Mucosa of gallbladder (tissue), 1 donor: ENCODE measurements at places on chromosomes 5 and 9. TPM values are rescaled to one million over a fixed set of nuclear protein-coding genes. Genes with fewer than 3 reads are reported as not detected.
A peak's percentile ranks its signal among the peaks of the same experiment; 100 is the strongest.

GRCh38 chr9:26756881-26757280 is 135.7 kb downstream of the CAAP1 start:
- DNase-seq: no peak

DNA sequence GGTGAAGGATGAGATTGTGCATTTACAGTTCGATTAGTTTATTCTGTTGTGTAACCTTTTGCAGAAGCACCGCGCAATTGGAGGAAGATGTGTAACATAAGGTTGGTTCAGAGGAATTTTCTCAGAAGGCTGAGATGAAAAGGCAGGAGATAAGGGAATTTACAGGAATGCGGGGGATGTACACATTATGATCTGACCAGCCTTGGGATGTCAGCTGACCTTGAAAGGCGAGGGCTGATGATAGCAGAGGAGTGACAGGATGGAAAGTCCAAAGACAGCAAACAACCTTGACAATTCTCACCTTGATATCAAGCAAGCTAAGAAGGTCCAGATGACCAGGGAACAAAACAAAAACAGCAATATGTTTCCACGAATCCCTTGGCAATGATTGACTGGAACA is 88.8 kb downstream of the OTULIN start:
- DNase-seq: no peak

DNA sequence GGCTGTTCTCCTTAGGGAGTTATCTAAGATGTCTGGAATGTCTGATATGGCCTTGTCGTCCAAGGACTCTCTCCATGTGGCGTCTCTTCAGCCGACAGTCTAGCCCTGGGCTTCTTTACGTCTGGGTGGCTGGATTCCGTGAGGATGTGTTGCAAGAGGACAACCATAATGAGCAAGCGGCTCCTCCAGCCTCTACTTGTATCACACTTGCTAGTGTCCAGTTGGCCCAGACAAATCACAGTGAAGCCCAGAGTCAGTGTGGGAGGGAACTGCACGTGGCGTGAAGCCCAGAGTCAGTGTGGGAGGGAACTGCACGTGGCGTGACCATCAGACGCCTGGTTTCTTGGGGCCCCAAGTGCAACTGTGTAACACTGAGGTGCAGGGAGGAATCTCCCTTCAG is 61.1 kb downstream of the COL23A1 start:
- no peak for DNase-seq

- DNase-seq: no peak
Observed at GRCh38 chr5:55101556-55102276, 730 bp upstream of the GZMA start.

Gene STXBP1
- 52.8 TPM for total RNA-seq

GRCh38 chr5:179827680-179828079 is 7.0 kb downstream of the SQSTM1 start:
- no peak for DNase-seq

GRCh38 chr5:78273436-78273835 is 21.1 kb downstream of the AP3B1 start:
- DNase-seq: no peak

DNA sequence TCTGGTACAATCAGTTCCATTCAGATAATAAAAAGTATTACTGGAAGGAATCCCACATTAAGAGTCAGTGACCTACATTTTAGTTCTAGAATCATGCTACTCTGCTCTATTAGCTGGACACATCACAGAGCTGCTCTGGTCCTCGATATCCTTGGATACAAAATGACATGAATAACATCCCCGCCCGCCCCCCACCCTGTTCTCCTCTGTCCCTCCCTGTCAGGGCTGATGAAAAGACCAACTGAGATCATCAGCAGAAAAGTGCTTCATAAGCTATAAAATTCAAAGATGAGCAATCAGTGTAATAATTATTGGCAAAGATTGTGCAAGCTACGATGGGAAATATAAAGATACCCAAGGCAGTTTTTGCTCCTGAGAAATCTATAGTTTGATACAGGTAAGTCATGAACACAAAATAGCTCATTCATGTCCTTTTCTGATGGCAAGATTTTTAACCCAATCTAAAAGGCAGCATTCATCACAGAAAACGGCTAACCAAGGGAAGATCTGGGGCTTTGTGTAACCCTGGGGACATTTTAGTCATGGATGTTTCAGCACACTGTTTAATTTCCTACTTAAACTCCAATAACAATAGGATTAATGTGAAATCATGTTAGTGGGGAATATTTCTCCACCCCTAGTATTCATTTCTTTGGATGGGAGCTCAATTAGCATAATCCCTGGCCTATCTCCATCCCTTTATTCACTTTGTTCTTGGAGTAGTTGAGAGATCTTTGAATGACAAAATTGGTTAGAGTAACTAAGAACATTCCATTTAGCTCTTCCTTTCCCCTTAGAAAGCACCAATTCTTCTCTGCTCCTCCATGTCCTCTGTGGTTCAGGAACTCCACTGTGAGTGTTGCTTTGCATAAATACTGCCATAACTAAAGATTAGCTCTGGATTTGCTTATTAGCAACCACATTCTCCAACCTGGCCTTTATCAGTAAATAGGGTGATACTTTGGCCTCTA is 459.4 kb upstream of the GRIA1 start:
- DNase-seq: no peak

Gene PCDHGA6
- 6.6 TPM for total RNA-seq

Gene RECK
- total RNA-seq: 11.3 TPM

DNA sequence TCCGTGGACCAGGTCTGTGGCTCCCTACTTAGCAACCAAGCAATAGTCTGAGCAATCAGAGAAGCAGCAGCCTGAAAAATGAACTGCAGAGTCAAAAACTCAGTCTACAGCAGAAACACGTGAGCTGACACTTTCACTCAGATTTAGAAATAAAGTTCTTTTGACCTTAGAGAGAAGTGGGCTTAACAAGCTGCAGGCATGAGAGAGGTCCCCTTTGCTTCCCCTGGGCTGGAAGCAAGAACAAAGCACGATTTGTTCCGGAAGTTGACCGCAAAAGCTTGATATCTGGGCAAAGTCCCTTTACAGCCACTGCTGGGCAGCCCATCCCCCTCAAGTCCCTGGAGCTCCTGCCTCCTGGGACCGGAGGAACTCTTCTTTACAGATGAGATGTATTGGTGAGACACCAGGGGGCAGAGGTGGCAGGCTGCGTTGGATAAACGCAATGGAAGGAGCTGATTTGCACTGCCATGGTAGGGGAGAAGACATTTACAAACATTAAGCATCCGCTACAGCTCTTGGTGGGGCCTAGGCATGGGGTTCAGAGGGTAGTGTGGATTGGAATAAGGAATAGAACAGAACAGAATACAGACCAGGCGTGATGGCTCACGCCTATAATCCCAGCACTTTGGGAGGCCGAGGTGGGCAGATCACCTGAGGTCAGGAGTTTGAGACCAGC is 5.8 kb upstream of the SOWAHA start:
- peak; percentile 87 for DNase-seq

GRCh38 chr5:150000990-150001659 is 586 bp downstream of the HMGXB3 start:
- peak; percentile 14 for DNase-seq

Gene SLC25A2
- total RNA-seq: not detected

Gene FAM78A
- total RNA-seq: 7.5 TPM

DNA sequence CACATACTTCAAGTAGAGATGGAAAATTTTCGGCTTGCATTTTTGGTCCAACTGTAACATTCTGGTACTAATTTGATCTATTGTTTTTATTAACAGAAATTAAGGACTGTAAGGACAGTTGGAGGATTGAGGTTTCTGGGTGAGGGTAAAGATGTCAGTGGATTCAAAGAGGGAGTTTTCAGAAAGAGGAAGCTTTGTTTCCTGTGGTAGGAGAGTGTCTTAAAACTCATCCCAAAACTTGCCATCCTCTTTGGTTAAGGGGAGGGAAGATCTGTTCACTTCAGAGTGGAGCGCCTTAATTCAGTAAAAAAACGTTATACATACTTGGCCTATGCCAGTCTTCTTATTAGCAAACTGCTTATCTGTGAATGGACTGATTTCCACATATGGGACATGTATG is 13.8 kb downstream of the CNTRL start:
- DNase-seq: no peak

DNA sequence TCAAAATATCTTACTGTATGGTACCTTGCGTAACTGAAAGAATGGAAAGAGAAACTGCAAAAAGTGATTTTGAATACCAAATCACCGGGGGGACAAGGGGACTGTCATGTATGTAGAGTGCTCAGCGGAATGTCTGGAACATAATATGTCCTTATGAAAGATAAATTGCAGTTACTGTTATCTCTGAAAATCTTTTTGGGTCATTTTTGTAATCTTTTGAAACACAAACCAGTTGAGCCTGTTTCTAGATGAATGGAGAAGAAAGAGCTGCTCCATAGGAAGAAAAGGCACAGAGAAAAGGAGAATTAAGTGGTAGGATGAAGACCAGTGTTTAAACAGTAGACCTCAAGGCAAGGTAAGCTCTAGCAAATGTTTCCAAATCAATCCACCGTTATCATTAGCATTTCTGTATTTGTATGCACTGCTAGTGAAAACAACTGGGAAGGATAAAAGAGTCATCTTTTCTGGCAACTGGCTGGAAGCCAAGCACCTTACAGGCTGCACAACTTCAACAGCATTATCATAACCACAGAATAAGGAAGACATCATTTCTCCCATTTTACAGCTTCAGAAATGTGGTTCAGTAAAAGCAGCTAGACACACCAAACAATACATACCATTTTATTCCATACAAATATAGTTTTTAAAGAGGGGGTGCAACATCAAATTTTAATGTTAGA is 158.5 kb downstream of the TRPM3 start:
- no peak for DNase-seq

Gene N4BP3
- total RNA-seq: 1.2 TPM

Gene SLC27A6
- total RNA-seq: 0.60 TPM

- DNase-seq: peak; percentile 46
Observed at GRCh38 chr5:172114875-172115422, 73.1 kb downstream of the STK10 start.

DNA sequence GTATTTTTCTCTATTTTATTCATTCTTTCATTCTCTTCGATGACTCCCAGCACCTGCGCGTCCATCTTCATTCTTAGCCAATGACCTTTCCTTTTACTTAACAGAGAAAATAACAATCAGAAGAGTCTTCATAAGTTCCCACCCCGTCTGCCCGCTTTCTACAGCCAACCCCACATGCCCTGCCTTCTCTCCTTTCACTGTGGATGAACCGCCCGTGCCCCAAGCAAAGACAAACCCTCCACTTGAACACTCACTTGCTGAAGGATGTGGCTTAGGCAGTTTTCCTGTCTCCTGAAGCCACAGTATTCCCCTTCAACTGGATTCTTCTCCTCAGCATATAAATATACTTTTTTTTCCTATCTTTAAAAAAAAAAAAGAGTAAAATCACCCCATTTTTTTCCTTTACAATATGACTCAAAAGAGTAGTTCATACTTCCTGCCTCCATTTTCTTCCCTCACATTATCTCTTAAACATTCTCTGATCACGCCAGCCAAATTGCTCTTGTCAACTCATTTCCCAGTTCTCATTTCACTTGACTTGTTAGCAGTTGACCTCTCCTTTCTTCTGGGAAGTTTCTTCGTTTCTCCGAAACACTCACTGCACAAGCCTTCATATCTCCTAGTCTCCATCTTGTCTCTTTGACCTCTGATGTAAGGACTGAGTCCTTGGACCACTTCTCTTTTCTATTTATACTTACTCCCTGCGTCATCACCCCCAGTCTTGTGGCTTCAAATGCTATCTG is 11.1 kb downstream of the NIPSNAP3B start:
- no peak for DNase-seq

Gene PCDHGA11
- 4.2 TPM for total RNA-seq

Gene PCDHB6
- total RNA-seq: 0.60 TPM

DNA sequence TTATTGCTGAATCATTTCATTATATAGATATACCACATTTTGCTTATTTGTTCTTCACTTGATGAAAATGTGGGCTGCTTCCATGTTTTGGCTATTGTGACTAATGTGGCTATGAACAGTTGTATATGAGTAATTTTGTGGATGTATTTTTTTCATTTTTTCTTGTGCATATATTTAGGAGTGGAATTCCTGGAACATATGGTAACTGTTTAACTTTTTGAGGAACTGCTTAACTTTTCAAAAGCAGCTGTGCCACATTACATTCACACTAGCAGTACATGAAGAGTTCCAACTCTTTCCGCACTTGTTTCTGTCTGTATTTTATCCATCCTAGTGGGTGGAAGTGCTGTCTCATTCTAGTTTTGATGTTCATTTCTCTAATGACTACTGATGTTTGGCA is 67.8 kb downstream of the JAK2 start:
- DNase-seq: no peak

DNA sequence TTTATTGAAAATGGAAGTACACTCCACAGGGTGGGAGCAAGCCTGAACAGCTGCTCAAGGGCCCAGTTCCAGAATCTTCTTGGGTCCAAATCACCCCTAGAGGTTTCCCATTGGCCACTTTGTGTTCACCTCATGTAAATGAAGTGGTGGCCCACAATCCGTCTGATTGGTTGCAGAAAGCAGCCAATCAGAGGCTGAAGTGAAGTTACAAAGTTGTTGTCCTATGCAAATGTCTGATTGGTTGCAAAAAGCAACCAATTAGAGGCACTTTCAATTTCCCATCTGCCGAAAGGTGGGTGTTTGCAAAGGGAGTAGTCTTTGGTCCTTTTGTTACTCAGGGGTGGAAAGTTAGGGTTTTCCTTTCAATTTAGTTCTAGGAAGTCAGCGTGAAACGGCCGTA is 8.8 kb downstream of the TMEM171 start:
- DNase-seq: no peak

- no peak for DNase-seq
Observed at GRCh38 chr5:16983022-16983639, 47.0 kb upstream of the MYO10 start.

DNA sequence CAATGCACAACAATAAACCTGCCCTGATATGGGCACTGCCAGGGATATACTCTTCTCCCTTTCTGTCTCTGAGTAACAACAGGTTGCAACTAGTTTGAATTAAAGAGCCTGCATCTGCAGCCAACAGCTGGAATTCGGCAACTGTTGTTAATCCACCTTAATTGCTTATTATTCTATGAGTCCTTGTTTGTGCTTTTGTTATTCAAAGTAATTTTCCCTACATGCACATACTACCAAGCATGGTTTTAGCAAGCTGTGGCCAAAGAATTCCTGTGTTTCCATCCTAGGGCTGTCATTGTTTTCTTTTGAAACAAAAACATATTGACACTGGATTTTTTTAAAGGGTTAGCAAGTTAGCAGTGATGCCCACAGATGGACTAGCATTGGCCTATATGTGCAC is 171.5 kb downstream of the EFNA5 start:
- no peak for DNase-seq
